Right hindlimb (tissue), 1 donor: ENCODE measurements at places on chromosomes 5 and 9.
A peak's percentile ranks its signal among the peaks of the same experiment; 100 is the strongest.

GRCh38 chr5:89147031-89147430 is 264.0 kb upstream of the MEF2C start:
- no peak for DNase-seq

GRCh38 chr5:66436721-66437120 is 159.5 kb upstream of the MAST4 start:
- DNase-seq: no peak

GRCh38 chr5:124742983-124743601 is 3.3 kb downstream of the ZNF608 start:
- DNase-seq: peak; percentile 52

GRCh38 chr5:157464519-157465171 is 4.6 kb downstream of the NIPAL4 start:
- no peak for DNase-seq

- DNase-seq: no peak
Observed at GRCh38 chr5:155430192-155430591, 416.6 kb downstream of the KIF4B start.

GRCh38 chr5:135709208-135709575 is 125.3 kb upstream of the SLC25A48 start:
- DNase-seq: no peak
